ENCODE measurements at places on chromosomes 12 and 14.

DNA sequence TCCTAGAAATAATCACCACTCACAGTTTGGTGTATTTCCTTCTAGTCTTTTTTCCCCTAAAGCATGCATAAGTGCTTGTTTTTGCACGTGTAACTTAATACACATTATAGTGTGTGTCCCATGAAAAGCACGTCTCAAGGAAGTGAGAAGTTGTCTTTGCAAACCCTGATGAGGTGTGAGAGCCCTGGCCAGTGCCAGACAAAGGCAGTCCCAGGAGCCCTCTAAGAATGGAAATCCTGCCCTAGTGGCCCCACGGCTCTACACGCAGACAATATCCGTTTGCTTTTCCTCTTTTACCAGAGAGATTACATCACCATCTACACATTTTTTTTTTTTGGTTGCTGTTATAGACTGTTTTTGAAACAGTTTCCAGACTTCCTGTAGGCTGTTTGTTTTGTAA is 85.5 kb upstream of the FZD10 start:
- no peak for DNase-seq

DNA sequence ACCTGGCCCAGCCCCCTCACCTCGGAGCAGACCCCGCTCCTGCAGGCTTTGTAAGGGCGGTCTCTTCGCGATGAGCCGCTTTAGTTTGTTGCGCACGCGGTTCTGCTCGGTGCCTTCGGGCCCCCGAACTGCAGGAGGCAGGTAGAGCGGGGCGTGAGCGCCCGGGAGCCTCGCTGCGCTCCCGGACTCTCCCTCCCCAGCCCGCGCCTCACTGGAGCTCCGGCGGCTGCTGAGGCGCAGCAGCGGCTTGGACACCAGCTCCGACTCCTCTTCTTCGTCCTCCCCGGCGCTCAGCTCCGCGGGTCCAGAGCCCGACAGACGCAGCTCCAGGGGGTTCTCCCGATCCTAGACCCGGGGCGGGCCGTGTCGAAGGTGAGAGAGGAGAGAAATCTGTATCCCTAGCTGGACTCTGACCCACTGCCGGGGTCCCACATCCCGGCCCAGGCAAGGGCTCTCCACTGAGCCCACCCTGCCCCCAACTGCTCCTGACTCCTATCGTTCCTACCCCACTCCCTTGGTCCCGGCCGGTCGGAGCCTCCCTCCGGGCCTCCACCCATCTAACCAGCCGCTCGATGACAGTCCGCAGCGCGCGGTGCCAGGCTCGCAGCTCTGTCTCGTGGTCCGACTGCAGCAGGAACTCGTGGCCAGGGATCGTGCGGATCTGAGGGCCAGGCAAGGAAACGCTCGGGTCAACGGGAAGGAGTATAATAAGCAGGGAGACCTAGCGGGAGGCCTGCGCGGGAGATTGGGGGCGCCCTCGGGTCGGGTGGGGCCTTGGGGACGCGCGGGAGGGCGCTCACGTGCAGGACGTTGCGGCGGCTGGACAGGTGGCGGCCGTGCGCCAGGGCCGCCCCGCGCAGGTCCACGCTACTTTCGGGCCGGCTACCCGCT is 4.2 kb downstream of the ARHGAP9 start:
- no peak for DNase-seq

DNA sequence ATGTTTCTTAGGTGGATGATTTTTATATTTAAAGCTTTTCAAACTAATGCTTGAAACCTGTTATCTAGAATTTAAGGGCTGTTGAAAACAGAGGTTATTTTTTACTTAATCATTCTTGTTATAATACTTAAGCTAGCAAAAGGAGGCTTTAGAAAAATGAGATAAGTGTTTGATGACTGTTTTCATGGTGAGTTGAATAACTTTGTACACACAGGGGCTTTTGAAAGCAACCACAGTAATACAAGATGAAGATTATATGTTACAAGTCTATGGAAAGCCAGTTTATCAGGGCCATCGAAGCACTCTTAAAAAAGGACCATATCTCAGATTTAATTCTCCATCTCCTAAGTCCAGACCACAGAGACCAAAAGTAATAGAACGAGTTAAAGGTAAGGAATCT is 33.3 kb downstream of the KIAA0586 start:
- no peak for DNase-seq

DNA sequence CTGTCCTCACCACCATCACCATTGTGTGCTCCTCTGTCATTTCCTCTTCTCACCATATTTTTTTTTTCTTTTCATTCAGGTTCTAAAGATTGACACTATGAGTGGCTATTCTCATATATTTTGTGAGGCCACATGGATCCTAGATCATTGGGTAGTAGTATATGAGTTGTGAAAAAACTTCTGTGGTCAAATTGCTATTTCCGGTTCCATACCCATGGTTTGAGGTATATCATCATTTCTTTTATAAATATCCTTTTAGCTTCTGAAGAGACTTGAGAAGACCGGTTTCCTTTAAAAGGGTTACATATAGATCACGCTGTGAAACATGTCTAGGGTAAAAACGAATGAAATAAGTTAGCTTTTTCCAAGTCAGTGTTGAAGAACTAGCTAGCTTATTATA is 769.3 kb downstream of the NOVA1 start:
- no peak for DNase-seq

GRCh38 chr14:22545842-22546721 is 42.9 kb downstream of the DAD1 start:
- DNase-seq: no peak
